ENCODE measurements at places on chromosomes 1 and 21.

- DNase-seq = no peak
Measured at GRCh38 chr1:66532214-66532613, 1.7 kb upstream of the SGIP1 start.

DNA sequence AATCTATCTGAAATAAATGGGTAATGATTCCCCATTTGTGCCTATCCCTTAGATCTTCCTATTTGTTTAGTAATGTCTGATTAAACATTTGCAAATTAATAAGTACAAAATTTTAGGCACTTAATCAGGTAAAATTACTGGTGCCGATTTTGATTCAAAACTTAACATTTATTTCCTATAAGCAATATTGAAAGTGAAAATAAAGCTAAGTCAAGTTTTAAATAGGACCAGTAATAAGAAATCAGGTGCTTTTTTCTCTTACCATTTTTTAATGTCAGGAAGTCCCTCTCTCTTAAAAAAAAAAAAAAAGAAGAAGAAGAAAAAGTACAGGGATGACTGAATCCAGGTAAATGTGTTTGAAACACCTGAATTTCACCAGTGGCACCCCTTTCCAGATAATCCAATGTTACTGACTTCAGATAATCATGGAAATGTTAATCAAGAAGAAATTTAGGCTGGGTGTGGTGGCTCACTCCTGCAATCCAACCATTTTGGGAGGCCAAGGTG lies 836 bp upstream of the GBP4 start:
- no peak for DNase-seq

- no peak for DNase-seq
Measured at GRCh38 chr1:53643881-53644390, 95.0 kb downstream of the GLIS1 start.

DNA sequence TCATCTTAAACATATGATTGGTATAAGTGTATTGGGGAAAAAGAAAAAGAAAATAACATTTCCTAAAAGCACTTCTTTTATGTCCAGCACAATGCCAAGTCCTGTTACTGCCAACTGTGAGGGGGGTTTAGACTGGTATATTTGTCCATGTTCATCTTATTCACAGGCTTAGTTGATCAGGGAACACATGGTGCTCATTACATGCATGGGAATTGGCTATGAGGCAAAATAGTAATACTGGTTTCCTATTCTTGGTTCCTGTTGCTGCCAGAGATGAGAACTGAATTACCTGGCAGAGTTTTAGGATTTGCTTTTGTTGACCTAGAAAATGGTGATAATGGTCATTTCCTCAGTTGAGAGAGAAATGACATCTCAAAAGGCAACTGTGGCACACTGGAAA lies 398.8 kb downstream of the DUSP10 start:
- no peak for DNase-seq

DNA sequence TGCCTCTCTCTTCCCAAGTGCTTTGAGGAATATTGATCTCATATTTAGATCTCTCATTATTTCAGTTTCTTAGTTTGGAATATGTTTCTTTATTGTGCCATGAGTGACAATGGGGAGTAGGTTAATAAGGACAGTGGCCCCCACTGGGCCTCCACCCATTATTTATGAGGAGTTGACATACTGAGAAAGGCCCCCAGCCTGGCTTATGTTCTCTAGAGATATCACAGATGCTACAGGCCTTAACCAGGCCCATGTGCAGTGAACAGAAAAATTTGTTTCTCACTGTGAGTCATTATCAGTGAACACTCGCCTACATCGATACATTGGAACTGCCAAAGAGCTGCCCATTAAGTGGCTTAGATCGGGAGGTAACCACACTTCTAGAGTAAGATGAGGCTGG lies 35.7 kb upstream of the SYT6 start:
- DNase-seq = no peak

All from NCI-H187 treated with DMSO at 0.1 percent for 48 hours (cell line).